ENCODE measurements at places on chromosomes 3 and 15. TPM values are rescaled to one million over a fixed set of nuclear protein-coding genes. Genes with fewer than 3 reads are reported as not detected.

DNA sequence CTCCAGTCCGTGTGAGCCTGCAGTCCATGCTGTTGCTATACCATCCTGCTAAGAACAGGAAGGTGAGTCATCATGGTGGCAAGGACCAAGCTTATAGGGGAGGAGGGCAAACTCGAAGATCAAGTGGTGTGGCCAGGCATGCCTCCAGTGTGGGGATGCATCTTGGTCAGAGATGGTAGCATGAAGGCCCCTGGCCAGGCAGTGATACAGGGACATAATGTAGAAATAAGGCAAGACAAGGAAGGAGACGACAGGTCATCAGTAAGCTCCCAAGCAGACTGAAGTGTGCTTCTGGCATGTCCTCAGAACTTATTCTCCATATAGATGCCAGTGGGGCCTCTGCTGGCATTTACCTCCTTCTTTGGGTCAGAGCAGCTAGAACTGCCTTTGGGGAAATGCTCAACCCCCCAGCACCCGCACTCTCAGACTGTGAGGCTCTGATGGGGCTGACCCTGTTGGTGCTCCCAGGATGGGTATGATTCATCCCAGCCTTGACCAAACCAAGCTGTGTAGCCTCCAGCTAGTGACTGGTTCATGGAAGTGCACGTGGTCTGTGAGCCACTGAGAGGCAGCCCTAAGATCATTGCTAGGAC lies 52.5 kb upstream of the ATP2B2 start:
- no peaks in the 10 kb centered on the region for H3K4me1 ChIP-seq
- H3K4me3 ChIP-seq, result no peak overlapping the region
- no peaks in the 10 kb centered on the region for H3K36me3 ChIP-seq
- H3K27ac ChIP-seq, result no peak overlapping the region
- no peaks in the 10 kb centered on the region for H3K27me3 ChIP-seq

GRCh38 chr3:18825665-18826064 lies 322.6 kb upstream of the KCNH8 start:
- H3K4me3 ChIP-seq, result no peak overlapping the region
- H3K27ac ChIP-seq, result no peak overlapping the region
- no peaks in the 10 kb centered on the region for H3K27me3 ChIP-seq
- no peaks in the 10 kb centered on the region for H3K36me3 ChIP-seq
- no peaks in the 10 kb centered on the region for H3K4me1 ChIP-seq

GRCh38 chr3:192844836-192845525 lies 72.7 kb downstream of the MB21D2 start:
- no peaks in the 10 kb centered on the region for H3K4me1 ChIP-seq
- H3K27ac ChIP-seq, result no peak overlapping the region
- H3K27me3 ChIP-seq, result peaks cover 4% of the 10 kb centered on the region

DNA sequence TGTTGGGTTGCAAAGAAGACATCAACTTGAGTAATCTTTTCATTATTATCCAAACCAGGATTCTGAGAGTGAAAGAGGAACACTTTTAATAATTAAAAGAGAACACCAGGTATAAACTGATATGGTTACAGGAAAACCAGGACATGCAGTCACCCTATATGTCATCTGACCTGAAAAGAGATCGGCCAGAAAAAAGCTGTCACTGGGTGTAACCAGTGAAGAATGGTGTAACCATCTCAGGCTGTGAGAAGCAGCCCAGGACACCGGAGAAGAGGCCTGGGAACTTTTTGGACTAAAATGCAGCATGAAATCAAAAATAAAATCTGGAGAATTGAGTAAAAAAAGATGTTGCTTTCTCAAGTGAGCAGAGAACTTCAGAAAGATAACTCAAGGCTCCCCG lies 10.1 kb upstream of the CCDC80 start:
- H3K4me1 ChIP-seq, result peaks cover 9% of the 10 kb centered on the region
- H3K4me3 ChIP-seq, result no peak overlapping the region
- DNase-seq, result no peak
- H3K36me3 ChIP-seq, result no peaks in the 10 kb centered on the region

- H3K27ac ChIP-seq, result no peak overlapping the region
- H3K4me1 ChIP-seq, result peaks cover 12% of the 10 kb centered on the region
- no peaks in the 10 kb centered on the region for H3K27me3 ChIP-seq
- peaks cover 9% of the 10 kb centered on the region for H3K36me3 ChIP-seq
- DNase-seq, result no peak
These were observed 52.6 kb downstream of the FBN1 start for GRCh38 chr15:48592933-48593332.

DNA sequence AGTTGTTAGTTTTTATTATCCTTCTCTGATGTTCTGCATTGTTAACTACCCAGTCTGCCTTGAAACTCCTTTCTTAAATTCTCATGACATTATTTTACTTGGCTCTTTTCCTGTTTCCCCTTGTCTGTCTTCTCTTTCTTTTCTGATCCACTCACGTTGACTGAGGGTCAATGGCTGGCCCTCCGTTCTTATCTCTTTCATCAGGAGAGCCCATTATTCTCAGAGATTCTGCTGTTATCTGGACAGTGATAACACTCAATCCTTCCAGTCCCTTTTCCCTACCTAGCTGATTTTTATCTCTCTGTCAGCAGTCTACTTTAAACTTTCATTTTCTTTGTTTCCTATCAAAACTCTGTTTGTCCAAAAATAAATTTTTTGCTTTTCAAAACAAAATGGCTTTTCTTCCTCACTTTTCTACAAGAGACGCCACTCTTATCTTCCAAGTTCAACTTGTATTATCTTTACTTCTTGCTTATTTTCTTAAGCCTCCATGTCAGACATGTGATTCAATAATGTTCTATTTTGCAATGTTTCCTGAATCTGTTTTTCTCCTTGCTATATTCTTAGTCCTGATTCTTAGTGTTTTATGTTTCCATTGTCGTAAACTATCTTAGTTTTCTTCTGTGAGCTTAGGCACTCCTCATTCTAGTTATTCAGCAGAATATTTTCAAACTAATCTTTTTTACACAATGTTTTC lies 120.2 kb downstream of the NEDD4 start:
- H3K27ac ChIP-seq, result no peak overlapping the region
- no peak overlapping the region for H3K4me3 ChIP-seq
- H3K4me1 ChIP-seq, result peaks cover 7% of the 10 kb centered on the region
- no peaks in the 10 kb centered on the region for H3K36me3 ChIP-seq
- H3K27me3 ChIP-seq, result no peaks in the 10 kb centered on the region
- DNase-seq, result no peak

The PAQR9 gene
- not detected for total RNA-seq

- no peaks in the 10 kb centered on the region for H3K36me3 ChIP-seq
- no peak for DNase-seq
- no peak overlapping the region for H3K27ac ChIP-seq
- no peaks in the 10 kb centered on the region for H3K27me3 ChIP-seq
- H3K4me3 ChIP-seq, result no peak overlapping the region
These were observed 28.0 kb upstream of the ATP10A start for GRCh38 chr15:25891081-25891480.

The SETMAR gene
- 10.5 TPM for total RNA-seq

- H3K4me1 ChIP-seq, result no peaks in the 10 kb centered on the region
- no peaks in the 10 kb centered on the region for H3K36me3 ChIP-seq
- no peak for DNase-seq
- H3K4me3 ChIP-seq, result no peak overlapping the region
These were observed 463.1 kb downstream of the FHIT start for GRCh38 chr3:60788185-60788584.

The CFAP100 gene
- total RNA-seq, result not detected

- H3K4me1 ChIP-seq, result no peaks in the 10 kb centered on the region
- H3K27me3 ChIP-seq, result no peaks in the 10 kb centered on the region
- H3K27ac ChIP-seq, result no peak overlapping the region
- DNase-seq, result no peak
- H3K4me3 ChIP-seq, result no peak overlapping the region
These were observed 93.5 kb downstream of the ZIC4 start for GRCh38 chr3:147312786-147313280.

DNA sequence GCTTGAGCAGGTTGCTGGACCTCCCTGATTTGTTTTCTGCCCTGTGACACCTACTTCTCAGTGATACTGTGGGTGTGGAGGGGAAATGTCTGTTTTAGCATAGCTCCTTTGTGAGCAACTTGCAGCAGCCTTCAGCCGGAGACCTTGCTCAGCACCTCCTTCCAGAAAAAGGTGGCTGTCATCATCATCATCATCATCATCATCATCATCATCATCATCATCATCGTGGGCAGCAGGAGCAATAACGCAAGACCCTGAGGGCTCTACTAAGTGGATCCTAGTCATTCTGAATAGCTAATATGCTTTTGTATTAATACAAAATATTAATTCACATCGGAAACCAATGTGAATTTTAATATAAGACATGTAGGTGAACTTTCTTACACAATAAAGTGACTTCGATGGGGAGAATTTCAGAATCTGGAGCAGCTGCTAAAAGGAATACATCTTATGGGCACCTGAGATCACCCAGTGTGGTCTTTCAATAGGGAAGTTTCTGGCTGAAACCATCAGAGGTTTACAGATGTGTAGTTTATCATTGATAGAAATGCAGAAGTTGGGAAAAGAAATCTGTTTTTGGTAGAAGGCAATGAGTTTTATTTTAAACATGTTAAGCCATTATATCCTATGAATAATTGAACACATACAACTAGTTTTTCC lies 8.6 kb downstream of the GABRR3 start:
- no peak overlapping the region for H3K27ac ChIP-seq
- no peaks in the 10 kb centered on the region for H3K36me3 ChIP-seq
- DNase-seq, result no peak
- H3K27me3 ChIP-seq, result no peaks in the 10 kb centered on the region
- H3K4me3 ChIP-seq, result no peak overlapping the region

DNA sequence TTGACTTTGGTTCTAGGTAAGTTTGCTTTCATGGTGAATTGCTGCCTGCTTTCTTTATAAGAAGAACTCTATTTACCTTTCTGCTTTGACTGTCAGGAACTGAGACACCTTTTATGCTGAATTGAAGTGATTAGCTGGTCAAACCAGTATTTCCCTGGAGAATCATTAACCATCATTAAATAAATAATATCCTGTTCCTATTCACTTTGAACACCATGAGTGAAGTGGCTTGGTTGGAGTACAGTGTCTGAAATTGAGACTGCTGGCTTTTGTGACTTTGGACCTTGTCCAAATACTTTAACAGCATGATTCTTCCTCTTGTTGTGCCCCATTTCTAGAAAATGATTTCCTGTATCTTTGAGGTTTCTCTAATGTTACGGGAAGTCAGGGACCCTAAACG lies 5.6 kb upstream of the TMEM62 start:
- H3K4me3 ChIP-seq, result no peak overlapping the region
- H3K27ac ChIP-seq, result peak overlapping the region; percentile 40
- no peaks in the 10 kb centered on the region for H3K27me3 ChIP-seq
- H3K36me3 ChIP-seq, result no peaks in the 10 kb centered on the region

DNA sequence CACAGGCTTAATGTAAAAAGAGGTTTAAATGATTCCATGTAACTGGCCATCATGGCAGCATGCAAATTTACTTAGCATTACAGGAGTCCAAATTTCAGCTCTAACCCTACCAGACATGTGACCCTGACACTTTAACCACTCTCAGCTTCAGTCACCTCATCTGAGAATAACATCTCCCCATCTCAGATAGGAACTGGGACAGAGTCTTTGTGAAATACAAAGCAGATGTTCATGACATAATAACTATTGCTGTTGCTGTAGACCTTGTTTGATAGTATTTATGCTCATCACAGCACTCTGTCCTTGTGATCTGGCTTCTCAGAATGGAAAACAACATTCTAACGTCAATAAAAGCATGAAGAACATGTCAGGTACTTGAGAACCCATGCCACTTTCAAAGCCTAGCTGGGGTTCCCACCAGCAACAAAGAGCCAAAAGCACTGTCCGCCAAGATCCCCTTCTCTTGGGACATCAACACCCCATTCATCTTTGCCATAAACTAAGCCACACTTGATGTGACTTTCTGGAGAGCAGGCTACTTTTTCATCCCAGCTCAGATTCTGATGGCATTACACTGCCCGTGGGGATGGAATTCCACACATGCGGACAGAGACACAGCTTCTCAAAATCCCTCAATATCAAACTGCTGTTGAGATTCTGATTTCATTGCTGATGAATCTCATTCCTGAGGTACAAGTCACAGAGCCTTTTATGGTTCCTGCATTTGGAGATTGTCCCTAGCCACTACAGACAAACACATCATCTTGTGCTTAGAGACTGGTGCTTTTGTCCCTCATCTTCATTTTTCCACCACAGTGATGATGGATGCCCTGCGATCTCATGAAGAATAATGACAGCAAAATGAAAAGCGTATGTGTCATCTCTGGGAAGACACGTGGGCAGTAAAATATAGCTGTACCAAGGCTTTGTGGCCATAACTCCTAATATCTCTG lies 202.7 kb downstream of the TNIK start:
- H3K27ac ChIP-seq, result no peak overlapping the region
- H3K4me3 ChIP-seq, result no peak overlapping the region
- H3K27me3 ChIP-seq, result no peaks in the 10 kb centered on the region
- H3K4me1 ChIP-seq, result no peaks in the 10 kb centered on the region
- H3K36me3 ChIP-seq, result no peaks in the 10 kb centered on the region

The IQGAP1 gene
- total RNA-seq, result 98.8 TPM

The DZIP3 gene
- total RNA-seq, result 6.2 TPM

DNA sequence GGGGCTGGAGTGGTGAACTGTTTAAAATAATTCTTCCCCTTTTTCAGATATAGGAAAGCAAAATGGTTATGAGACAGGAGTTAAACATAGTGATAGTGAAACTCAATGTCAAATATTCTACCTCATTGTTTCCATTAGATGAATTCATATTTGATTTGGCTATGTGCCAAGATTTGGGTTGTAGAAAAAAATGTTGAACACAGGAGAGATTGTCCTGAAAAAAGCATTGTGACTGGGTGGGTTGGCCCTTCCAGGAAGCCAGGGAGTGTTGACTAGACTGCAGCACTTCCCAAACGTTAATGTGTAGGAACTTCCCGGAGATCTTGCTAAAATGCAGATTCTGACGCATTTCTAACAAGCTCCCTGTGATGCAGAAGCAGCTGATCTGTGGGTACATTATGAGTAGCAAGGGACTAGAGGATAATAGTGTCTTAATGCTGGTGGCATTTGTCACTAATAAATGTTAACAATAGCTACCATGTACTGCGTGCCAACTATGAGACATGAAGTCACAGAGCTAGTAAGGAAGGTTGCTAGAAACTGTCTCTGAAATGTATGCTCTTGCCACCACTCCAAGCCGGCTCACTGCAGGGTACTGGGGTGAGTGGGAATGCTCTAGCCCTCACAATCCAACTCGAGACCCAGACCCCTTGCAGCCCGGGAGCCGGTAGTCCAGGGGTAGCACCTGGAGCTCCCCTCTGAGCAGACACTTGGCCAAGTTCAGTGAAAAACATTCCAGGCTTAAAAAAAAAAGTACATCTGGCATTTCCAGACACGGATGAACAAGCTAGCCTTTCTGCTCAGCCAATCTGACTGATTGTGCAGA lies 120.6 kb downstream of the CD47 start:
- H3K36me3 ChIP-seq, result no peaks in the 10 kb centered on the region
- no peak overlapping the region for H3K4me3 ChIP-seq
- peaks cover 9% of the 10 kb centered on the region for H3K4me1 ChIP-seq
- no peaks in the 10 kb centered on the region for H3K27me3 ChIP-seq

- H3K4me1 ChIP-seq, result no peaks in the 10 kb centered on the region
- H3K4me3 ChIP-seq, result no peak overlapping the region
- H3K27me3 ChIP-seq, result no peaks in the 10 kb centered on the region
These were observed 63.5 kb downstream of the SLC49A4 start for GRCh38 chr3:122858373-122858772.

GRCh38 chr3:124469555-124469954 lies 260.7 kb upstream of the UMPS start:
- H3K27me3 ChIP-seq, result no peaks in the 10 kb centered on the region
- no peak overlapping the region for H3K27ac ChIP-seq
- no peak overlapping the region for H3K4me3 ChIP-seq
- H3K36me3 ChIP-seq, result no peaks in the 10 kb centered on the region
